ENCODE measurements at places on chromosomes 4 and X.
A peak's percentile ranks its signal among the peaks of the same experiment; 100 is the strongest.

DNA sequence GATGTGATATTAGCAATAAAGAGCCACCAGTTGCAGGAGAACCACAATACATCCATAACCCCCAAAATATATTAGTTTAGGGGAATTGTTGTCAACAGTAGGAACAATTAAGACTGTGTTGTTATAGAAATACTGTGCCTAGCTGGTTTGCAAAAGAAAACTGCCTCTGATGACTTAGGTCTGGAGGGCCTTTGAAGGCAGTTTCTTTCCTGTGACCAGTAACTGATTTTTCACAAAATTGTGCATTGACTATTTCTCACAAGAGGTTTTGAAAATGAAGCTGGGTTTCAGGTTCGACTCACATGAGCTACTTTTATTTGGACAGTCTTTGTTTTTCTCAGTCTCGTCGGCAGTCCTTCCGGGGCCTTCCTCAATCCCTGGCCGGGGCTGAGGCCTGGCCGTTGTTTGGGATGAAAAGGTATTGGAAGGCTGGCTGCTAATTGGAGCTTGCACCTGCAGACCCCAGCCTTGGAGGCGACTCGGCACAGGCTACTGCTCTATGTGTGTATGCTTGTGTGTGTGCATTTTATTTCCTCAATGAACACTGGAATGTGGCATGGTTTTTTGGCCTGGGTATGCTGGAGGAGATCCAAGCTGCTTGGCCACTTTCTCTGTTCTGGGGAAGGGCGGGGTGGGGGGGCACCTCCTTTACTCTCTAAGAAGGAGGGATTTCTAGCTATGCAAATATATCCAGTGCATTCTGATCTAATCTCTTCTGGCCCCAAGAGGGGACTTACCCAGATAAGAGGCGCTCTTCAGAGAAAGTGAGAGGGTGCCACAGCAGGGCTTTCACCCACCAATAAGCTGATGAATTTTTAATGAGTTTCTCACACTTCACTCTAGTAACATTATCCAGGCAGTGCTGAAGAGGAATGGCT lies 49.5 kb upstream of the LNX1 start:
- DNase-seq, result no peak

GRCh38 chr4:184165291-184165690 lies 52.4 kb downstream of the ENPP6 start:
- DNase-seq, result no peak

DNA sequence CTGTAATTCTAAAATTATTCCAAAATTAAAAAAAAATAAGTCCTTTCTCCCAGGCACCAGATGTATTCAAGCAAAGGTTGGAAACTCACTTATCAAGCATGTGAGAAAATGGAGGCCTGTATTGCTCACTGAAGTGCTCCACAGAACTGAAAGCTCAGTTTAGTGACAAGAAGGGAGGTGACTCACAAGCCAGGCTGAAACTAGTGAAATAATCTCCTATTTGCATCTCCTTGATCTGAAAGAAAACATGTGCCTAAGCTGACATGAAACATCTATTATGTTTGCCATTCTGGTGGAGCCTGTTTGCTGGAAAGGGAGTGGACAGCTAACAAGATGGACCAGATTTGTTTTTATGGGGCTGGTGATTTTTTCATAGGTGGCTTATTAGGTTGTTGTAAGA lies 54.0 kb upstream of the AMELX start:
- no peak for DNase-seq

DNA sequence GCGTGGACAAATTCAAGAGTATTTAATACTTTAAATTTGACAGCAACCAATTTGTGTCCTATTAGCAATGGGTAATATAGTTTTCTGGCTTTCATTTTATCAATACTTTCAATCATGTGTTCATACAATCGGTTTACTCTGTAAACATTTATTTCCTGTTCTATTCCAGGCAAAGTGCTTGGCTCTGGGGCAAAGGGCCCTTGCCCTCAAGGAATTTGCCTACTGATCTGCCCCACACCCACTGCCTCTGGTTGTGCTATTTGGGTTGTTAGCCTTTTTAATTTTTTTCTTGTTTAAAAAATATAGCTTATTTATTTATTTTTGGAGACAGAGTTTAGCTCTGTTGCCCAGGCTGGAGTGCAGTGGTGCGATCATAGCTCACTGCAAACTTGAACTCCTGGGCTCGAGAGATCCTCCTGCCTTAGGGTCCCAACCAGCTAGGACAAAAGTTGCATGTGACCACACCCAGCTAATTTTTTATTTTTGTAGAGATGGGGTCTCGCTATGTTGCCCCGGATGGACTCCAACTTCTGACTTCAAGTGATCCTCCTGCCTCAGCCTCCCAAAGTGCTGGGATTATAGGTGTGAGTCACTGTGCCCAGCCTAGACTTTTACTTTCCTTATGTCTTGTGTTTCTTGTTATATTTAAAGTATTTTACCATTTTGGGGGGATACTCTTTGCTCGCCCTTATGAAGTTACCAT lies 30.7 kb upstream of the CBR4 start:
- no peak for DNase-seq

DNA sequence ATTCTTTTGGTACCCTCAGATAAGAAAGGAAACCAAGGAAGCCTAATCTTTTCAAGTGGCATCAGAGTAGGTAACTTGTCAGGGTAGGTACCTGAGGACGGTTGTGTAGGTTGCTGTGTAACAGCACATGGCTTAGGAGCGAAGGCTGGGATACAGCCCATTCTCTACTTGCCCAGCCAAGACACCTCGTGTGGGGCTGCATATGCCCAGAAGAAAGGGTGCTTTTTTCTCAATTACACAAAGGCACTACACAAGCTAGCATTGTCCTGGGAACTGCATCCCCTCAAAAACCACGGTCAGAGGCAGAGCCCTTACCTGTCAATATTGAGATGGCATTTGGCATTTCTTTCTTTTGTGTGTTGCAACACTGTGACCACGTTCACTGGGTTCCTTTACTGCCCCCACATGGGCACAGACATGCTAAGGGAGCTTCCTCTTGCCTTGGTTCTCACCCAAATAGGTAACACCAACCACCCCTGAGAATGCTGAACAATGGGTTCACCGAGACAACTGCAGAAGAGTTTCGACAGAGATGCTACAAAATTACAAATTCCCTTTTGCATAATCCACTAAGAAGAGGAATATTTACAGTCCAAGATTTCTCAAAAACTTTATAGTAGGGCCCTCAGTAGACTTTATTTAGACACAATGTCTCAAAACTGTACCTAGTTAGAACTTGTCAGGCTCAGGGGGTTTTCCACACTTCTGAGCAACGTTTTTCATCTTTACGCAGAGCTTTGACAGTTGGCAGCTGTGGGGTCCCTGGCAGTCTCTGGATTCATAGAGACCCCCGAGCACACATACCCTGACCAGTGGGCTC lies 35.8 kb upstream of the TNIP3 start:
- DNase-seq, result peak; percentile 52

GRCh38 chrX:117680286-117680685 lies 436.3 kb downstream of the KLHL13 start:
- DNase-seq, result no peak

DNA sequence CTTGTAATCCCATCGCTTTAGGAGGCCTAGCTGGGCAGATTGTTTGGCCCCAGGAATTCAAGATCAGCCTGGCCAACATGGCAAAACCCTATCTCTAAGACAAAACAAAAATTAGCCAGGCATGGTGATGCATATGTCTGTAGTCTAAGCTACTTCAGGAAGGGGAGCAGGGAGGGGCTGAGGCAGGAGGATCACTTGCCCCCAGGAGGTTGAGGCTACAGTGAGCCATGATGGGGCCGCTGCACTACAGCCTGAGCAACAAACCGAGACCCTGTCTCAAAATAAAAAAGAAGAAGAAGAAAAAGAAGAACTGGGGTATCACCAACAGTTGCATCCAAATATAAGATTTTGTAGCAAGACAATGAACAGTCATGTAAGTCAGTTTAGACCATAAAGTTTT lies 47.3 kb upstream of the NFKB1 start:
- no peak for DNase-seq

GRCh38 chr4:79267671-79268070 lies 58.2 kb downstream of the NAA11 start:
- DNase-seq, result no peak

- DNase-seq, result no peak
These were observed 367.6 kb upstream of the AGA start for GRCh38 chr4:177809791-177810190.

GRCh38 chrX:120549483-120550452 lies 11.0 kb downstream of the CUL4B start:
- DNase-seq, result no peak

- no peak for DNase-seq
These were observed 635.0 kb upstream of the NR3C2 start for GRCh38 chr4:149077181-149077580.

DNA sequence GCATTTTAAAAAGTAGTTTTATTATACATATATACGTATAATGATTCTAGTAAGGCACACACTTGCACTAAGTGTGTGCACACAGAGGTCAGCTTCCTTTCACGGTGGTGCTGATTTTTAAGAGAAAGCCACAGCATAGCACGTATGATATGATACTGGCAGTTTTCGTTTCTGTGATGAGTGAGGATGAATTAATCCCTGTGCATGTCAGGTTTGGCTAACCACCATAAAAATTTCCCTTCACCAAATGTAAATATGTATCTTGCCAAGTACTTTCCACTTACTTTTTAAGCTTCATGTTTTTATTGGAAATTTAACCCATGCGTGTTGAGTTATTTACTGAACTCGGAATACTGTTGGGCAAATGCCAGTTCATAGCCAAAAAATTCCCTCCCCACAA lies 84.6 kb downstream of the SYNPO2 start:
- DNase-seq, result no peak

DNA sequence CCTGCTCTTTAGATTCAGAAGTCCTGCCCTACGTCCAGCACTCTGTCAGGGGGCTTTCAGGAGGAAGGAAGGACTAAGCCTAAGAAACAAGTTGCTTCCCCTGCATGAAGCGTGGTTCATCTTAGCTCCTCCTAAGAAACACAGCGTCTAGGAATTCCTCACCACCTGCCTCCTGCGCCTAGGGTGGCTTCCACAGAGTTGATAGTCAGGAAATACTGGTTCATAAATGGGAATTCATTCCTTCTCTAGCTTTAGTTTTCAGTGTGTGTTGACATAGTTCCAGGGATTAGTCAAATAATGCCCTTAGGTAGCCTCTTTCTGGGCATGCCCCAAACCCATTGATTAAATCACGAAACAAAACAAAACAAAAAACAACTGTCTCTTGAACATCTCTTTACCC lies 1.7 kb upstream of the MXRA5 start:
- DNase-seq, result no peak

GRCh38 chr4:94531991-94532789 lies 80.4 kb downstream of the PDLIM5 start:
- DNase-seq, result no peak

GRCh38 chr4:156948738-156949137 lies 22.9 kb downstream of the PDGFC start:
- DNase-seq, result no peak

- peak; percentile 15 for DNase-seq
These were observed 3.3 kb upstream of the HPGDS start for GRCh38 chr4:94345969-94346368.

DNA sequence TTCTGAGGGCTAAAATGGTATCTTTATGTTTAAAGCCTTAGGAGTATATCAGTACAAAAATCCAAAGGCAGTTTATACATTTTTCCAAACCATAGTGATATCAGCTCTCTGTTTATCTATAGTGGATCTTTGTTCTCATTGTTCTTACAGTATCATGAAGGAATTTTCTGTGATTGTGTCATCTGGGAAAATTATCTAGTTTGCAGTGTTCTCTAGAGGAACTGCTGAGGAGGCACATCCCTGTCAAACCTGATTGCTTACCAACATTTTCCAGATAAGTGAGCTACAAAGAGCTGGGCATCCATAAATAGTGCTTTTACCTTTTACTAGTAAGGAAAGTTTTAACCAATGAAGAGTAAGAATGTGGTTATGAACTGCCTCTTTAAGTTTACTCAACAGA lies 44.9 kb upstream of the SLC25A31 start:
- DNase-seq, result no peak

DNA sequence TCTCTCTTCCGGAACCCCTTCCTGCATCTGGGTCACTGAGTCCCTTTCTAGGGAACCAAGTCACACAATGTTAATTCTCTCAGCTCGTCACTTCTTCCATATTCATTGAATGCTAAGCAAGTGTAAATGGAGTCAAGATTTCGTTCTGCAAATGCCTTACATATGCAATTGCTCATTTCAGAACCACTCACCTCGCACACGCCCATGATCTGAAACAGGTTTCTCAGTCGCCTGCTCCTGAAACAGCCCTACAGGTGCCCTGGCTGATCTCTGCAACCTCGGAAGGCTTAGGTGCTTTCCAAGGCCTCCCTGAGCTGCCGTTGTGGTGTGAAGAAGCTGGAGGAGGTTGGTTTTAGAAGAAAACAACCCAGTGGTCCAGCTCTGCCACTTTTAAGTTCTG lies 100.8 kb upstream of the MSX1 start:
- DNase-seq, result no peak

DNA sequence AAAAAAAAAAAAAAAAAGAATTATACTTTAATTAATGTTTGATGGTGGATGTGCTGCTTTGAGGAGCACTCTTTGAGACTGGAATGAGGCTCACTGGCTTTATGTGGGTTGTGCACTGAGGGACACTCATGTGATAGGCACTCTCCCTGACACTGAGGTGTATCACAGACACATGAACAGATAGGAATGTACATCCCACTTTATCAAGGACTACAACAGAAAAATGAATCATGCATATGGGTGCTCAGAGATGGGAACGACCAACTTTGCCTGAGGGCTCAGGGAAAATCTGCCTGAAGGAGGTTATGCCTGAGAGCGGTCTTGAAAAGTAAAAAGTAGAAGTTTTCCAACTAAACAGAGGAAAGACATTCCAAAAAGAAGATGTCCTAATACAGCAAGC lies 97.7 kb upstream of the RBPJ start:
- DNase-seq, result no peak

DNA sequence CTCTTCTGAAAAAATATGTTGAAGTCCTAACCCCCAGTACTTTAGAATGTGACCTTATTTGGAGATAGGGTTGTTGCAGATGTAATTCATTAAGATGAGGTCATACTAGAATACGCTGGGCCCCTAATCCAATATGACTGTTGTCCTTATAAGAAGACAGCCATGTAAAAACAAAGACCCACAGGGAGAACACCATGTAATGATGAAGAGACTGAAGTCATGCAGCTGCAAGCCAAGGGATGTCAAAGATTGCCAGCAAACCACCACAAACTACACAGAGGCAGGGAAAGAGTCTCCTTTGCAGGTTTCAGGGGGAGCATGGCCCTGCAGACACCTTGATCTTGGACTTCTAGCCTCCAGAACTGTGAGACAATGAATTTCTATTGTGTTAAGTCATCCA lies 37.4 kb downstream of the CXorf58 start:
- DNase-seq, result no peak

DNA sequence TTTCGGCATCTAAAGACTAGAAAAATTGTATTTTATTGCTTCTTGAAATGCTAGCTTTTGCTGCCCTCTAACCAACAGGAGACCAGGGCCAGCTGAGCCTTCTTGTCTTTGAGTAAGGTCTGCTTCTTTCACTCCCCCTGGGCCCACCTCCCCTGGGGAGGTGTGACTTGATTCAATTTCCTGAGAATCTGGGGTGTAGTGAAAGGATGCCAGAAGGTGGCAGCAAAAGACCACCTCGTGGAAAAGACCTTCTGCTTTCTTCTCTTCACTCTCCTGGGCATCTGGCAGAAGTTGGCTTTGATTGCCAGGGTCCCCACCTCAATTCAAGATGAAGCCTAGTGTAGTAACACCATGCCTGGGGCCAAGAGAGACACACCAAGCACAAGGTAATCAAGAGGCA lies 96.5 kb upstream of the MAOA start:
- DNase-seq, result peak; percentile 62

GRCh38 chr4:106529348-106530023 lies 160.9 kb upstream of the GIMD1 start:
- no peak for DNase-seq

All from suppressor macrophage (primary cell).